ENCODE measurements at places on chromosomes 6 and 20. TPM values are rescaled to one million over a fixed set of nuclear protein-coding genes. Genes with fewer than 3 reads are reported as not detected.

DNA sequence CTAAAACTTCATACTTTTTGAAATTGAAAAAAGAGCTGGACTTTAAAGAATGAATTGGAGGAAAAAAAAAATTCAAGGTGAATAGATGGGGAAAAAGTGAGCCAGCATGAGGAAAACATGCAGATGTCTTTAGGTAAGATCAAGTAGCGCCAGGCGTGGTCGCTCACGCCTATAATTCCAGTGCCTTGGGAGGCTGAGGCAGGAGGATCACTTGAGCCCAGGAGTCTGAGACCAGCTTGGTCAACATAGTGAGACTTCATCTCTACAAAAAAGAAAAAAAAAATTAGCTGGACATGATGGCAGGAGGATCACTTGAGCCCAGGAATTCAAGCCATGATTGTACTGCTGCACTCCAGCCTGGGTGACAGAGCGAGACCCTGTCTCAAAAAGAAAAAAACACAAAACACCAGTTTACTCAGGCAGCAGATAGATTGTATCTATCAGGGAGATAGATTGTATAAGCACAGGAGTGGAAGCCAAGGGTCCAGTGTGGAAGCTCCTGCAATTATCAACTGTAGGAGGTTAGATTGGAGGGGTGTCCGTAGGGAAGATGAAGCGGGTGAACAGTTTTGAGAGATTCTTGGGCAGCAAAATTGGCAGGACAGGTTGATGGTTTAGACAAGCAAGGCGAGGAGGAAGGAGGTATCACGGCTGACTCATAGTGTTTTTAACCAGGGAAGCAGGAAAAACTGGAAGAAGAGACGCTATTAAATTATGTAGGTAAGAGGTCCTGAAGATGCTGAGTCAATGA lies 97.6 kb upstream of the ZNF217 start:
- DNase-seq, result no peak

- no peak for DNase-seq
Observed at GRCh38 chr20:57308451-57309271, 20.9 kb upstream of the SPO11 start.

GRCh38 chr6:133752129-133752528 lies 136.8 kb upstream of the TCF21 start:
- DNase-seq, result no peak

DNA sequence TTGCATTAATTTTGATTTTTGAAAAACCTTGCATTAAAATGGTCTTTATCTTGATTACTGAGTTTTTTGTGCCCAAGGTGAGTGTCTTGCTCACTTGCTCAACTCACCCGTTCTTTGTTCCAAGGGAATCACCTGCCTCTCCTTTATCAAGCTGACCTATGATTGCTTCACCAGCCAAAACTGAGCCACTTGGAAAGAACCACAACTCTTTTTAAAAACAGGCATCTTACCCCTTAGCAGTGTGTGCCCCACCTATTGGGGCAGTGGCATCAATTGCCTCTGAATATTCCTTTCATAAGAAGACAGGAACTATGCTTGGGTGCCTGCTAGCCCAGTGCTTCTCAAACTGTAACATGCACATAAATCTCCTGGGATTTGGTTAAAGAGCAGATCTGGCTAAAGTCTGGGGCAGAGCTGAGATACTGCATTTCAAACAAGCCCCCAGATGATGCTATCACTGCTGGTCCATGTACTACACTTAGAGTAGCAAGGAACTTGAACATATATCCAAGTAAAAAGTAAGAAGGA lies 3.3 kb upstream of the STK38 start:
- DNase-seq, result no peak

GRCh38 chr20:32578840-32579390 lies 6.2 kb downstream of the NOL4L start:
- no peak for DNase-seq

- no peak for DNase-seq
Observed at GRCh38 chr6:45737331-45738056, 278.2 kb downstream of the CLIC5 start.

- DNase-seq, result no peak
Observed at GRCh38 chr6:138973466-138974153, 14.4 kb downstream of the REPS1 start.

DNA sequence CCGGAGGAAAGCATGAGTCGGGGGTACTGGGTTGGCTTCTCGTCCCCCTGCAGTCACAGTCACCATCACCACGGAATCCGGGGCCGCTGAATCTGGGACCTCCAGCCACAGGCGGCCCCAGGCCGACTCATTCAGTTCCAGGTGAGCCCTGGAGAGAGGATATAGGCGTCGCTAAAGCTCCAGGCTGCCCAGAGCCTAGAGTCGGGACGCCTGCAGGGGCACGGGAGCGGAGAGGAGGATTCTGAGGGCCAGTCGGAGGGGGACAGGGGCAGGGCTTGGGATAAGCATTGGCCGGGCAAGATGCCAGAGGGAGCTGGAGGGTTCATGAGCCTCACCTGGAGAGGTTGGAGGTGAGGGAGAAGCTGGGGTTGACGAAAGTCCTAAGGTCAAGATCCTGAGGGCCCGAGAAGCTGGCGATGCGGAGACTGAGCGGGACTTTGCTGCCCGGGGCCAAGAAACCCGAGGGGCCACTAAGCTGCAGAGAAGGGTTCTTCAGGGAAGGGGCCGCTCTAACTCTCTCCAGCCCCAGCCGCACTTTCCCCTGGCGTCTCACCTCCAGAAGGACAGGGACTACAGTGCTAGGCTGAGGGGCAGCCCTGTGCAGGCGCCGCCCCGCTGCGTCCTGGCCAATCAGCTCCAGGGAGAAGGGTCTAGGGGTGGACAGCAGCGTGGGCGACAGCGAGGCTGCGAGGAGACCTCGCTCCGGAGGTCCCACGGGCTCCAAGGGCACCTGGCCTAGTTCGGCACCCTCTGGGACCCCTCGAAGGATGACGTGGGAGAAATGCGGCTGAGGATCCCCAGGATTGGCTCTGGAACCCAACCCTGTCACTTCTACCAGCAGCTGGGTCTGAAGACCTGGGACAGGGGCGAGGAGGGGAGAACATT lies 3.7 kb downstream of the SAPCD1 start:
- DNase-seq, result no peak

C6orf118 gene
- polyA plus RNA-seq, result not detected

DNA sequence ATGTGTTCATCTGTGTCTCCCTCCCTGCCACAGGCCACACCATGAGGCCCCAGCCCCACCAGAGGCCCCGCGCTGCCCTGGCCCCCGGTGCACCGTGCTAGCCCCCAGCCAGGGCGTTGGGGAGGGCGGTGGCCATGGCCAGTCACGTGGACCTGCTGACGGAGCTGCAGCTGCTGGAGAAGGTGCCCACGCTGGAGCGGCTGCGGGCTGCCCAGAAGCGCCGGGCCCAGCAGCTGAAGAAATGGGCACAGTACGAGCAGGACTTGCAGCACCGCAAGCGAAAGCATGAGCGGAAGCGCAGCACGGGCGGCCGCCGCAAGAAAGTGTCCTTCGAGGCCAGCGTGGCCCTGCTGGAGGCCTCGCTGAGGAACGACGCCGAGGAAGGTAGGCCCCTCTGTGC lies 30.3 kb downstream of the PPP1R16B start:
- DNase-seq, result no peak
